ENCODE measurements at places on chromosomes 3 and 15.
A peak's percentile ranks its signal among the peaks of the same experiment; 100 is the strongest.

GRCh38 chr15:92333709-92334108, 60.0 kb upstream of the ST8SIA2 start:
- DNase-seq: no peak

GRCh38 chr15:92006186-92007028, 152.9 kb downstream of the SLCO3A1 start:
- no peak for DNase-seq

DNA sequence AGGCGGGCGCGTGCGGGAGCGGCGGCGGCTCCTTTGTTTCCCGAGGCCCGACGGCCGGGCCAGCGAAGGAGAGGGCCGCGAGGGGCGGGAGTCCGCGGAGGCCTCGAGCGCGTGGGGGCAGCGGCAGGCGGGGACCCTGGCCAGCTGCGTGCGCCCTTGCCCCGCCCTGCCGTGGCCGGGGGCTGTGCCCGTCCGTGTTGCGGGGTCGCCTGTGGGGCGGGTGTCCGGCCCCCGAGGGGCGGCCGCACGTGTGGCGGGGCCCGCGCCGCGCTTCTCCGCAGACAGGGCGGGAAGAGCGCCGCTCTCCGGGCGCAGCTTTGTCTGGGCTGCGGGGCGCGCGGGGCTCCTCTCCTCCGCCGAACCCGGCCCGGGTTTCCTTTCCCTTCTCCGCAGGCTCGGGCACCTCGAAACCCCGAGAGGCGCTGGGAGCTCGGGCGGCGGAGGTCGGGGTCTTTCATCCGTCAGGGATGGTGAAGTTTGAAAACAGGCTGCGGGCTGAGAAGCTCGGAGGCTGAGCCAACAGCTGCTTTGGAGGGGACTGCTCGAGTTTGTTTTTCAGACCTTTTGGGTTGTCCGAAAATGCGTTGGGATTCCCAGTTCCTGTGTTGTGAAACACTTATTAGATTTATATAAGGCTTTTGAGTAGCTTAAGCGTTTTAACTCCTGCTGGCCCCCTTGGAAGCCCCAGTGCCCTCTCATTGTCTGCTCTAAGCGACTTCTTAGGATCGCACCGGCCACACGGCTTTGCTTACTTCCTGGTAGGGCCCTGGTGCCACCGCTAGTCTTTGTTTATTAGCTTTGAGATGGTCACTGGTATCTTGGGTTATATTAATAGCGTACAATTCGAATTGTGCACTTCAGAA, 817 bp downstream of the USP3 start:
- peak; percentile 10 for DNase-seq

GRCh38 chr3:144457758-144458157, 486.1 kb downstream of the DIPK2A start:
- DNase-seq: no peak

DNA sequence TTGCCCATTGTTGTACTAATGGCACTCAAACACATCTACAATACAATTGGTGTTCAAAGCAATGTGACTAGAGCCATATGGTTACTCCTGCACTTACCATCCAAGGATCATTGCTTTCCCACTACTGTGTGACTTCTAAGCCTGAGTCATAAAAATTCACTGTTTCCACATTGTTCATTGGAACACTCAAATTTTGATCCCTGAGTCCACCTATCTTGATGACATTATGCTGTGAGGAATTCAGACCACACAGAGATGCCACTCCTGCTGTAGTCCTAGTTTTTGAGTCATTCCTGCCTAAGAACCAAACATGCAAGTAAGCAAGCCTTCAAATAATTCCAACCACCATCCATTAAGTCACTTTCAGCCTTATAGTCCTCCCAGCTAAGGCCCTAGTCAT, 176.2 kb downstream of the EFHB start:
- DNase-seq: no peak
